BJ (cell line): ENCODE measurements at places on chromosomes 2 and 18. TPM values are rescaled to one million over a fixed set of nuclear protein-coding genes. Genes with fewer than 3 reads are reported as not detected.

The ICA1L gene
- 2.4 and 4.0 TPM in 2 replicates for polyA plus RNA-seq

The SERPINB11 gene
- not detected in 2 replicates for polyA plus RNA-seq

The TMEM200C gene
- not detected in 2 replicates for polyA plus RNA-seq

The PCARE gene
- polyA plus RNA-seq: not detected in 2 replicates

The AKAIN1 gene
- not detected in 2 replicates for polyA plus RNA-seq

The STK17B gene
- polyA plus RNA-seq: 6.1 and 15.6 TPM in 2 replicates

The APCDD1 gene
- polyA plus RNA-seq: 15.3 and 32.4 TPM in 2 replicates

The POTEJ gene
- 0.02 TPM in 1 of 2 replicates, not detected in the other for polyA plus RNA-seq
